ENCODE measurements at places on chromosomes 2 and 18.

- no peak for DNase-seq
Measured at GRCh38 chr2:126849991-126850535, 48.6 kb upstream of the TEX51 start.

- no peak for DNase-seq
Measured at GRCh38 chr18:48861181-48861708, 89.5 kb downstream of the SMAD7 start.

DNA sequence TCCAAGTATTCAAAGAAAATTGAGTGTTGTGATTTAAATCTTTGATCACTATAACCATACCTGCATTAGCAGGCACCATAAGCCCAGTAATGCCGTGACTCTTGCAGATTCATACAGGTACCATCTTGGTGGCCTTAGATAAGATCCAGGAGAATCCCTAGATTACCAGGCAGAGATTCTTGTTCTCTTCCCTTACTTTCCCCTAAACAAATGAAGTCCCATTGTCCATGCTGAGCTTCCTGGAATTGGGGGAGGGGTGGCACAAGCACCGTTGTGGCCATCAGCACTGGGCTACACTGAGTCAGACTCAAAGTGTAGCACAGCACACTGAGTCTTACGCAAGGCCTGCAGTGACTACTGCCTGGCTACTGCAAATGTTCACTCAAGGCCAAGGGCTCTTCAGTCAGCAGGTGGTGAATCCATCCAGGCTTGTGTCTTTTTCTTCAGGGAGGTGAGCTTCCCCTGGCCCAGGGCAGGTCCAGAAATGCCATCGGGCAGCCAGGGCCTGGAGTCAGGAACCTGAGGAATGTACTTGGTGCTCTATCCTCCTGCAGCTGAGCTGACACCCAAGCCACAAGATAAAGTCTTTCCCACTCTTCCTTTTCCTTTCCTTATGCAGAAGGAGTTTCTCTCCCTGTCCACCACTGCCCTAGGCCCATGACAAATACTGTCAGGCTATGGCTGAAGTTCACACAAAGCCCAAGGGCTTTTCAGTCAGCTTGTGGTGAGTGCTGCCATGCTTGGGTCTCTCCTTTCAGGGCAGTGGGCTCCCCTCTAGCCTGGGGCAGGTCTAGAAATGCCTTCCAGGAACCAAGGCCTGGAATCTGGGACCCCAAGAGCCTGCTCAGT is 52.6 kb downstream of the CD28 start:
- DNase-seq, result no peak

GRCh38 chr2:170929686-170930050 is 615 bp downstream of the GORASP2 start:
- peak; percentile 74 for DNase-seq

GRCh38 chr2:210224591-210224940 is 681 bp downstream of the ACADL start:
- DNase-seq, result peak; percentile 0

DNA sequence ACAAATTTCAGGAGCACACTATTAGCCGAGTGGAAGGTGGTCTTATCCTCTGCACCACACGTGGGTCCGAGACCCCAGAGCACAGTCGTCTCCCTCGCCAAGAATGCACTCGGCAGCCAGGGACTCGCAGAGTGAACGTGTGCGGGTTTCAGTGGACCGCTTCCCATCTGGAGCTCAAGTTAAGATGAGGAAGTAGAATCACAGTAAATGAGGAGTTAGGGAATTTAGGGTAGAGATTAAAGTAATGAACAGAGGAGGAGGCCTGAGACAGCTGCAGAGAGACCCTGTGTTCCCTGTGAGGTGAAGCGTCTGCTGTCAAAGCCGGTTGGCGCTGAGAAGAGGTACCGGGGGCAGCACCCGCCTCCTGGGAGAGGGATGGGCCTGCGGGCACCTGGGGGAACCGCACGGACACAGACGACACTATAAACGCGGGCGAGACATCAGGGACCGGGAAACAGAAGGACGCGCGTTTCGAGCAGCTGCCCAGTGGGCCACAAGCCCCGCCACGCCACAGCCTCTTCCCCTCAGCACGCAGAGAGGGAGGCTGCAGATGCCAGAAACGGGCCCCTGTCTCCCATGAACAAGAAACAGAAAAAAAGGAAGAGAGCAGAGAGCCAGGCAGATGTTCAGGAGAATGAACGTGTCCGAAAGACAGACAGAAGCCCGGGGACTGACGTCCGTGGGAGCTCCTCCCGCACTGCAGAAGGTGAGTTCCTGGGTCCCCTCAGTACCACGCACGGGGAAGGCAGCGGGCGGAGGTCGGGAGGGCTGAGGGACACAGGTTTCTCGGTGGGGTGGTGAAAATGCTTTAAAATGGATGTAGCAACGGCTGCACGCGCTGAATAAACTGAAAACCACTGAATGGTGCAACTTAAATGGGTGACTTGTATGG is 5.4 kb upstream of the KCNG2 start:
- DNase-seq, result no peak

- no peak for DNase-seq
Measured at GRCh38 chr2:7014174-7014640, 97.0 kb downstream of the RNF144A start.

GRCh38 chr18:58998401-58999203 is 133.9 kb downstream of the ZNF532 start:
- DNase-seq, result no peak

GRCh38 chr2:174959787-174960186 is 45.4 kb downstream of the CHN1 start:
- DNase-seq, result no peak

DNA sequence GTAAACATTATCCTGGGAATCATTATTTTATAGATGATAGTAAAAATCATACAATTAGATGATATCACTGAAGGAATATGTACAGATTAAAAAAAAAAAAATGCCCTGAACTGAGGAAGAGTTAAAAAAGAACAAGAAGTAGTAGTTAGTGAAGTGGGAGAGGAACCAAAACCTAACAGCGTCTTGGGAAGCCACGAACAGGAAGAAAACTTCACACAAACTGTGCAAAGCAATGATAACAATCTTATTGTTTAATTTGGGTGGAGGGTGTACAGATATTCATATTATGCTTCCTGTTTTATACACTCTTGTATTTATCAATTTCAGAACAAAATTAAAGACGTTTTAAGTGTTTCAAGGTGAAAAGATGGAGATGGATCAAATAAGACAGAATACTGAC is 3.5 kb downstream of the HEATR5B start:
- no peak for DNase-seq

GRCh38 chr2:172394002-172394401 is 33.4 kb upstream of the ITGA6 start:
- DNase-seq, result no peak

DNA sequence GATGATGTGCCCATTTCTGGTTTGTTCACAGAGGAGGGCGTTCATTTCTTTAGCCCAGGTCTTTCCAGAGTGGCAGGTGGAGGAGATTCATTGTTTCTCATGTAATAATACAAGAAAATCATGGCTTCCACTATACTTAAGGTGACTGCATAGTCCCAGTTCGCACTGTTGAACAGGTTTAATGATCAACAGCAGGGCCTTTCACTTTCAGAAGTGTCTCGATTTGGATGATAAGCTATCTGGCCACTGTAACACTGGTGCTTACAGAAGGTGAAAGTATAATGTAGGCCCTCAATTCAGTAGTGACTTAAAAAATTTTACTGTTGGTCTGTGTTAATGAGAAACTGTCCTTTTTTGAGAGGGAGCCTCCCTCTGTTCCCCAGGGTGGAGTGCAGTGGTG is 1.4 kb downstream of the RMC1 start:
- DNase-seq, result peak; percentile 46

GRCh38 chr18:59360381-59360780 is 1.3 kb upstream of the LMAN1 start:
- DNase-seq, result no peak

DNA sequence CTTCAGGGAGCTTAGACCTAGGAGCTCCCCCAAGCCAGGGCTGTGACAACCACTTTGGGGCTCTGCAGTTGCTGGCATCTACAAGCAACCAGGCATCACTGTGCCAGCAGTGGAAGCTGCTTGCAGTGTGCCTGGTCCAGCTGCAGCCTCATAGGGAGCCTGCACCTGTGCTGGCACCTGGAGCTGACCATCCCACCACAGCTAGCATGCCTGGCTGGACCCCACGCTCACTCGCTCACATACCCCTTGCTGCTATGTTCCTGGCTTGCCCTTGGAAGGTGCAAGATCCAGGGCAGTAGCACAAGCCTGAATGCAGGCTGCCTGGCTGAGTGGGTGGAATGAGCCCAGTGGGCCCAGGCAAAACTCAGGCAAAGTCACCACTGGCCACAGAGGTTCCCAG is 82.5 kb downstream of the ZNF804A start:
- no peak for DNase-seq

GRCh38 chr2:138373993-138374408 is 127.6 kb upstream of the SPOPL start:
- no peak for DNase-seq

- no peak for DNase-seq
Measured at GRCh38 chr18:76602191-76602590, 107.1 kb upstream of the ZNF516 start.

- no peak for DNase-seq
Measured at GRCh38 chr2:203279288-203279687, 40.5 kb downstream of the CYP20A1 start.

DNA sequence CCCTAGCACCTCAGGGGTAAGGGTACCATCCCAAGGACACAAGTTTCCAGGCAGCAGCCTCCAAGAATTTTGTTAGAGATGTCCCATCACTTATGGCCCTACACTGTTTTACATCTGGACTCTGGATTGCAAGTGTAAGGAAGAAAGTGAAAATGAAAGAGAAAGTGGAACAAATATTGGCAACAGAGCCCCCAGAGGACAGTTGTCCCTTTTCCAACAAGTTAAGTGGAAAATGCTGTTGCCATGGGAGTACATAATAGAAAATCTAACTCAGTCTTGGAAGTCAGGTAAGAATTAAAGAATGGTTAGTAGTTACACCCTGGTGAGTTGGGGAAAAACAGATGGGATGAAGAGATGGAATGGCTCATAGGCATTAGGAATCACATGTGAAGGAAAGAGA is 50.6 kb downstream of the TTC21B start:
- DNase-seq, result no peak
